OCI-LY7 (cell line): ENCODE measurements at places on chromosomes 4 and X. TPM values are rescaled to one million over a fixed set of nuclear protein-coding genes. Genes with fewer than 3 reads are reported as not detected.
A peak's percentile ranks its signal among the peaks of the same experiment; 100 is the strongest.

- DNase-seq, result no peak
Observed at GRCh38 chr4:3208826-3209225, 40.1 kb upstream of the MSANTD1 start.

NHSL2 gene
- not detected in 2 replicates for total RNA-seq

LSM6 gene
- 60.9 and 62.3 TPM in 2 replicates for total RNA-seq

- DNase-seq, result no peak
Observed at GRCh38 chrX:1248331-1249061, 20.1 kb upstream of the CSF2RA start.

DNA sequence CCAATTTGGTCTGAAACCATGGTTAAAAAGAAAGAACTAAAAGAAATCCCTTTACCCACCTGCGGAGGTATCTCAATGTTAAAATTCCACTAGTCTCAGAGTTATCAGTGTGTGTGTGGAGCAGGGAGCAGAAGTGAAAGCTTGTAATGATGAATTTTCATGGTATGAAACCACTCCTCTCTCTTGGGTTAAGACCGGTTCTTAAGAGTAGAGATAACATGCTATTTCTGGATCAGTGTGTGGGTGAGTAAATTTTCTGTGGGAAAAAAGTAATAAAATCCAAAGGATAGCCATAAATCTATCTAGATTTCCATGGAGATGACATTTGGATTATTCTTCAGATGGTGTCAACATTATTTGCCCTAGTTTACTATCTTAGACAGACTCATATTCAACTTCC lies 3.2 kb downstream of the FGF13 start:
- no peak for DNase-seq

DNA sequence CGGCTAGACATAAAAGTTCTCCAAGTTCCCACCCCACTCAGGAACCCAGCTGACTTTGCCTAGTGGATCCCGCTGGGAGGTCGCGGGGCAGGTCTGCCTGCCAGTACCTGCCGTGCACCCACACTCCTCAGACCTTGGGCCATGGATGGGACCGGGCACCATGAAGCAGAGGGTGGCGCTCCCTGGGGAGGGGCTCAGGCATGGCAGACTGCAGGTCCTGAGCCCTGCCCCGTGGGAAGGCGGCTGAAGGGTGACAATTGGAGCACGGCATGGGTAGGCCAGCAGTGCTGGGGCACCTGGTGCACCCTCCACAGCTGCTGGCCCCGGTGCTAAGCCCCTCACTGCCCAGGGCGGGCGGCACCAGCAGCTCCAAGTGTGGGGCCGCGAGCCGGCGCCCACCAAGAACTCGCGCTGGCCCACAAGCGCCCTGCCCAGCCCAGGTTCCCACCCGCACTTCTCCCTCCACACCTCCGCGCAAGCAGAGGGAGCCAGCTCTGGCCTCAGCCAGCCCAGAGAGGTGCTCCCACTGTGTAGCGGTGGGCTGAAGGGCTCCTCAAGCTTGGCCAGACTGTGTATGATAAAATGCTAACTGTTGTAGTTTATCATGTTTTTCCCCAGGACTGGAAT lies 63.1 kb downstream of the UGT2A2 start:
- DNase-seq, result no peak

SATL1 gene
- 0.17 TPM in 1 of 2 replicates, not detected in the other for total RNA-seq

CTAG1B gene
- not detected in 2 replicates for total RNA-seq

DNA sequence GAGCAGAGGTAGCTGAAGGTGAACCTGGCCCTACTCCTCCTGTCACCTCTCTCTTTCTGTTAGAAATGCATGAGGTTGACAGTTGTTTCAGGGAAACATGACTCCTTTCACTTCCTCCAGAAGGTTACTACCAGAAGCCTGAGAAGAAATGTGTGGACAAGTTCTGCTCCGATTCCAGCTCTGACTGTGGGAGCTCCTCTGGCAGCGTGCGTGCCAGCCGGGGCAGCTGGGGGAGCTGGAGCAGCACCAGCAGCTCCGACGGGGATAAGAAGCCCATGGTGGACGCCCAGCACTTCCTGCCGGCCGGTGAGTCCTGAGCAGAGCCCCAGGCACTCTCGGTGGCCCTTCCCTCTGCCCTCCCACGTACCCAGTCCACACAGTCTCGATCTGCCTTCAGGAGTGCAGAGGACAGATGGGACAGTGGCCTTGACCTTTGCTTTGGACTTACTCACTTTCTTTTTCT lies 61.3 kb upstream of the TLR2 start:
- no peak for DNase-seq

EMCN gene
- not detected in 2 replicates for total RNA-seq

DNA sequence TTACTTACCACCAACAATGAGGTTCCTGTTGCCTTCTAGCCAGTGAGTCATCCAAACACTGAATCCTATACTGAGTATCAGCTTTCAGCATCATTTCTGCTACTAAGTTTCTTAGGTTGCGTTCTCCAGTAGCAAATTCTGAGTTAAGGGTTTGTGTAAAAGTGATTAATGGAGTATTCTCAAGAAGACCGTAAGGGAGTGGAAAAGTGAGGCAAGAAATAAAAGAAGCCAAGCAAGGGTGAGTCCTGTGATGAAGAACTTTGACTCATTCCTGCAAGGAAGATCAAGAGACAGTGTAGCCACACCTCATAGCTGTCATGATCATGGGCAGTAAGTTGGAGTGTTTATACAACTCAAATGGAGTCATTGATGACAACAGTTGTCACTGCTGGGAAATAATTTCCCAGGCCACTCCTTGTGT lies 446.2 kb downstream of the RAPGEF2 start:
- DNase-seq, result no peak

DNA sequence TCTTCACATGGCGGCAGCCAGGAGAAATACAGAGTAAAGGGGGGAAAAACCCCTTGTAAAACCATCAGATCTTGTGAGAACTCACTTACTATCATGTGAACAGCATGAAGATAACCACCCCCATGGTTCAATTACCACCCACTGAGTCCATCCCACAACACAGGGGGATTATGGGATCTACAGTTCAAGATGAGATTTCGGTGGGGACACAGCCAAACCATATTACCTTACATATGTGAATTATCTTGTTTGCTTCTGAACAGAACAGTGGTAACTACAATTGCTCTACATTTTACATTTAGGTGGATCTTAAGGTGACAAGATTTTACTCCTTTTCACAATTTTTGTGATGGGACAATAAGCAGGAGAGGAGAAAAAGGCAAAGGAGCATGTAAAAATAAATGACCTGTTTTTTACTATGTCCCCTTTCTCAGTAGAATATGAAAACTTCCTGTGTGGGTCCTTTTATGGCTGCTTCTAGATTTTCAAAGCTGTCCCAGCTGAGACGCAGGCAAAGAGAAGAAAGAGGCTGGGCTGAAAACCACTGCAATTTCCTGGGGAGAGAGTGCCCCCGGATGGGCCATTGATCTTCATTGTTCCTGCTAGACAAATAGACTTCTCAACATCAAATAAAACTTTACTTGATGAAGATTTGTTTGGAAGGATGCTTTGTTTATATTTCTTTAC lies 45.9 kb upstream of the PGM2 start:
- DNase-seq, result peak; percentile 65

- no peak for DNase-seq
Observed at GRCh38 chr4:13892739-13893105, 265.2 kb upstream of the BOD1L1 start.

DNA sequence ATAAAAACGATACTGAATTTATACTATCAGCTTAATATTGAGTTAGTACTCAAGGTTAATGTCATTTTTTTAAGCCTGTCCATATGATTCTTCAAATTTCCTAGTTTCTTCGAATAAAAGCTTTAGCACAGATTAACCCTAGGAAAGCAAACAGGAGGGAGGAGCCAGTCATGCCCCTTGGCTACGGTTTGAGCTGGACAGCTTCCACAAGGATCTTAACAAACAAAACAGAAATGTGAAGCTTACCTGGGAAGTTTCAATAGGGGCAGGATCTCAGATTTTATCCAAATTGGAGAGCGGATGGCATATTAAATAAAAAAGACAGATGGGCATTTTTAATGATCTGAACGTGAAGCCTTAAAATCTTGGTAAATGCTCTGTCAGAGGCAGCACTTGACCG lies 2.3 kb downstream of the NWD2 start:
- no peak for DNase-seq

MMRN1 gene
- 0.13 TPM in 1 of 2 replicates, not detected in the other for total RNA-seq

DNA sequence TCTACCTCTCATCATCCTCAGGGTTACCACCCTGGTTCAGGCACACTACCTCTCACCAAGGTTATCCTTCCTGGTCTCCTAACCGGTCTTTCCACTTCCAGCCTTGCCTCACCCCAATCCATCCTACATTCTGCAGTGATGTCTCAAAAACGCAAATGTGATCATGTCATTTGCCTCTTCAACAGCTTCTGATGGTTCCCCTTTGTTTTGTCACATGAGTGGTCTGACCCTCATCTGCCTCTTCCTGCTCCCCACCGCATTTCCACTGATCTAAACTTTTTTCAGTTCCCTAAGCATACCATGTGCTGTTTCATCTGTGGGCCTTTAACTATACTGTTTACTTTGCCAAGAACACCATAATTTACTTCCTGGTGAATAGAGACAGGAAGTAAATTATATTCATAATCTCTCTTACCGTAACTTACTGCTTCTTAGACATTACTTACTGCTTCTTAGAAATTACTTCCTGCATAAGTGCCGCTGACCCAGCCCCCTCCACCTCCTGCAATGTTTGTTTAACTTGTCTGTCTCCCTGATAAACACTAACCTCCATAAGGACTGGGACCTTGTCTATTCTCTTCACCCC lies 27.1 kb upstream of the NSUN7 start:
- peak; percentile 29 for DNase-seq

ETDA gene
- not detected in 2 replicates for total RNA-seq

DNA sequence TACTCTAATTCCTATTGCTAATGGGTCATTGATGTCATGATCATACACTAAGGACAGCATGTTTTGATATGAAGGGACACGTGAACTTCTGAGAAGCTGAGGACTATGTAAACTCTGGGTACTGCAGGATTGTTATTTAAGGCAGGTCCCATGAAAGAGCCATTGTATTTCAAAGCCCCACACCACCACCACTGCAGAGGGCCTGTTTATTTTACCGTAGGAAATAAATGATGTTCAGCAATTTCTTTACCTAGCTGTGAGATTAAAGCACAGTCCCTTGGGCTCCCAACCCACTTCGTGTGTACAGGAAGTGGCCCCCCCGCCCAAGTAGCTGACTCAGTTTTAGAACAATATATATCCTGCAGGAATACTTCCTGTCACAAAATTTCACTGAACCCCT lies 89.8 kb upstream of the ACSL4 start:
- DNase-seq, result no peak

GRCh38 chrX:2391869-2392606 lies 108.7 kb downstream of the DHRSX start:
- DNase-seq, result no peak

DNA sequence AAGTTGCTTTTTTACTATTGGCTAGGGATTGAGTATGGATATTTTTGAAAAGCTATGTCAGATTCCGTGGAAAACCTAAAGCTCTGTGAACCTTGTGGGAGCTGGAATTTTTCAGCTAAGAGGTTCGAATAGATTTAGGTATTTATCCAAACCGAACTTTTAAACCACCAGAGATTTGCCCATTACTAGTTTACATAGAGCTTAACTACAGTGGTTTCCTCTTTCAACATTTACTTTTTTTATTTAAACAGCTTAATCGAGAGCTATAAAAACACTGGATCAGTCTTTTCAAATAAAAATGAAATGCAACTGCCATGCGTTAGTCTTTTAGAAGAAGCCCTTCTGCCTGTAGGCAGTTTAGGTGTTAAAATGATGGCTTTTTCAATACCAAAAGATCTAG lies 377.0 kb downstream of the RPA4 start:
- DNase-seq, result no peak

- DNase-seq, result no peak
Observed at GRCh38 chr4:169263791-169264392, 6.9 kb downstream of the SH3RF1 start.

ANOS1 gene
- 0.11 TPM in 1 of 2 replicates, not detected in the other for total RNA-seq

DNA sequence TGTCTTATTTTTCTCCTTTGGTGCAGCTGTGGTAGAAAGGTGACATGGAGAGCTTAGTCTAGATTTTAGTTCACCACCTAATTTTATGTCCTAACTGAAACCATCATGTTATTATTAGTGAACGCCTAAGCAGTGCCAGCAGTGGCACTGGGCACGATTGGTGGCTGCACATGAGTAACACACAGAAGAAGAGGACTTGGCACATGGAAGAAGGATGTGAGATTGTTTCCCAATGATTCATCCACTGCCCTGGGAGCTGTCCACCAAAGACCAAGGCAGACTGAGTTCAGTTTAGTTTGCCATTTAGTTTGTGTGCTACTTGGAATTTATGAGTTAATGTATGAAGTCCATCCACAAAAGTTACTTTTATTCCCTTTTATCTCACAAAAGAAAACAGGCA lies 68.1 kb upstream of the NAP1L5 start:
- no peak for DNase-seq

- no peak for DNase-seq
Observed at GRCh38 chr4:99934891-99935290, 11.5 kb downstream of the DNAJB14 start.

- DNase-seq, result peak; percentile 45
Observed at GRCh38 chr4:124322234-124323065, 390.1 kb downstream of the ANKRD50 start.

DNA sequence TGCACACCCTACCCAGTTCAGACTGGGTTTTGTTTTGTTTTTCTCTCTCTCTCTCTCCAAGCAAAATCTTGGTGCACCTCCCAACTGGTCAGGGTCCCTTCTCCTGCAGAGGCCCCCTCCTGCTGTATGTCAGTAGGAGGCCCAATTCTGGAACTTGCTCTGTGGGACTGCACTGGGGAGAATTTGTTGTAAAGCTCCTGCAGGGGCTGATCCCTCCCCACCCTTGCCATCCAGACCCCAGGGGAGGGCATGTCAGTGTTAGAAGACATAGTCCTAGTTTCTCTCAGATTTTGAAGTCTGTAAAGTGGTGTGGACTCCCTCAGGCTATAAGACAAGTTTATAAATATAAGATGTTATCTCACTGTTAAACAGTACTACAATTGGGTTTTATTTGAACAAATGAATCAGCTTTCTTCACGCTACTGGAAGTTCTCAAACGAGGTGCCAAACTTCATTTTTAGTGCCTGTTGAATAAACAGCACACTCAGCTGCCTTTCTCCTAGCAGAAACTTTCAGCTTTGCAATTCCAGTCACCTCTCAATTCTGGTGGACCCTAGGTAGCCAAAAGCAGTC lies 88.6 kb upstream of the FRMPD3 start:
- no peak for DNase-seq

PCDH18 gene
- total RNA-seq, result not detected in 2 replicates

GPC4 gene
- not detected in 2 replicates for total RNA-seq

DNA sequence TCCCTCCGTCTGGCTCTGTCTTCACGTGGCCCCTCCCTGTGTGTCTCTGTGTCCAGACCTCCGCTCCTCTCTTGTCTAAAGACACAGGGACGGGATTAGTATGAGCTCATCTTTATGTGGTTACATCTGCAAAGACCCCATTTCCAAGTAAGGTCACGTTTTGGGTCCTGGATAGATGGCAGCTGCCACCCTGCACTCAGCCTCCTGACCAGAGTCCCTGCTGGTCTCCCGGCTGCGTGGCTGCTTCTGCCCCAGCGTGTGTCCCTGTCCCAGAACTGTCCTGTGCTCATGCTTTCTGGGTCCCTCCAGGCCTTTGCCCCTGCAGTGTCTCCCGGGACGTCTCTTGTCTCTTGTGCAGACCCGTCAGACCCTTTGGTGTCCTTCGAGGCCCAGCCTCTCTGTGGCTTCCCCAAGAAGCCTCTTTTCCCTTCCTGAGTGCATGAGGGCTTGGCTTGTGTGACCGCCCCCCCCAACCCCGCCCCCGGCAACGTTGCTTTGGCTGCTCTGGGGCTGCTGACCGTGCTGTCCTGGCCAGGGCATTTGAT lies 107.3 kb downstream of the PSAPL1 start:
- no peak for DNase-seq
